A172 (cell line): ENCODE measurements at places on chromosomes 2 and 18. TPM values are rescaled to one million over a fixed set of nuclear protein-coding genes. Genes with fewer than 3 reads are reported as not detected.

GRCh38 chr18:8785261-8785660, 79.9 kb downstream of the MTCL1 start:
- DNase-seq: no peak

Gene ADRA2B
- not detected in 2 replicates for total RNA-seq

GRCh38 chr18:75762758-75763157, 335.3 kb upstream of the SMIM21 start:
- no peak for DNase-seq

DNA sequence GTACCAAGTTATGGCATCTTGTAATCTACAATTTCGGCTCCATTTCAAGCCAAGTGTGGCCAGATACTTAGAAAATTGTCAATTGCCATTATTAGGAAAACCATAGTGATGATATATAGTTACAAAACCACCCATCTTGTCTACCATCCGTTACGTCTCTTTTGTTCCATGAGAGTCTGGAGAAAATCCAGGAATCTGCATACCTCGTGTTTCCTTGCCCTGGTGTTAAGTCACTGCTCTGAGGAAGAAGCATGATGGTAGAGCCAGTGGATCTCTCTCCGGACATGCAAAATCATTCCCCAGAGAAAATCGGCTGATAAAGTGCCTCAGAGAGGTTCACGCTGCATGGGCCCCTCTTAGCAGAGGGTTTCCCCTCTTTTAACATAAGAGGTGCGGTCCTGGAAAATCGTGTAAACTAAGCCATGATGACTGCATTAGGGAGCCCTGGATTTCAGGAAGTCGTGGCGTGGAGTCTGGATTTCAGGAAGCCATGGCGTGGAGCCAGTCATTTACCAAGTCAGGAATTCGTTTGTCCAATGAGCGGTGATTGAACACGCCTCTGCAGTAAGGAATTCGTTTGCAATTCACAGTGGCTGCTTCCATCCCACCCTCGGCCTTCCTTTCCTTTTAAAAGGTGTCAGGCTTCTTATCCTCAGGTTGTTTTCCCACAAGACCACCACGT, 158.5 kb upstream of the TPO start:
- no peak for DNase-seq

Gene CCDC85A
- 13.1 and 14.0 TPM in 2 replicates for total RNA-seq

Gene IL36G
- not detected in 2 replicates for total RNA-seq

DNA sequence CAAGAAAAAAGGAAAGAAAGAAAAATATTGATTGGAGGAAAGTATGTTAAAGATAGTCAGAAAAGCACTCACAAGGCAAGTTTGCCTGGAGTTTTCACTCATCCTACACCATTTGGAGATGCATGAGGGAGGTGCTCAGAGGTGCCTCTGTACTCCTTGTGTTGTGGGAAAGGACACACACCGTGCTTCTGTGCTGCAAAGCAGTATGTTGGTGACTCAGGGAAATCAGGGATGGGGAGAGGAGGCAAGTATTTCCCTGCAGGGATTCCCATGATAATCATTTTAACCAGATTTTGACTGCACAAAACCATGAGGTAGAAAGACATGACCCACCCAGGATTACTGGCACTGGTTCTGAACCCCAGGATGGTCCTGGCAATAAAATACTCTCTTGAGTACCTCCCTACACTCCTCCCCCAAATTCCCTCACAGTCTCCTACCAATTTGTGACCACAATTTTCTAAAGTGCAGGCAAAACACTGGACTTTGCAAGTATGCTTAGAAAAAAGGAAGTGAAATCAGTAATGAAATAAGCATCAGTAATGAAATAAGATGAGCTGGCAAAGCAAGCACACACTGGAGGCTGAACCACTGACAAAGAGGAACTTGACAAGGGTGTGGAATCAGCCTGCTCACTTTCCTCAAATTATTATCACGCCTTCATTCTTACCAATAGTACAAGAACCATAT, 155.5 kb upstream of the ACVR2A start:
- no peak for DNase-seq

DNA sequence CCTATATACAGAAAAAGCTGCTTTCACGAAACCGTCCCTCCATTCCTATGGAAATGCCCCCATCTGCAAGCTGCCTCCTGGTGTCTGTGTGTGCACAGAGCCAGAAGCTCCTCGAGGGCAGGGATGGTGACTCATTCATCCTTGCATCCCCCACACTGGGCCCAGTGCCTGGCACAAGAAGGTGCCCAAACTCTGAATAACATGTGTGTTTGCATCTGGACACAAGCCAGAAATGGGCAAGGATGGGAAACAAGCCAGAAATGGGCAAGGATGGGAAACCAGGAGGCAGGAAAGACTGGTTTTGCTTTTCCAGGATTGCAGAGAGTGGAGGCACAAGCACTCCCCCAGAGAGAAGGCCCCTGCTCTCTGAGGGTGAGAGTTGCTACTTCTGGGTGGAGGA, 313.9 kb downstream of the CELF4 start:
- DNase-seq: no peak

DNA sequence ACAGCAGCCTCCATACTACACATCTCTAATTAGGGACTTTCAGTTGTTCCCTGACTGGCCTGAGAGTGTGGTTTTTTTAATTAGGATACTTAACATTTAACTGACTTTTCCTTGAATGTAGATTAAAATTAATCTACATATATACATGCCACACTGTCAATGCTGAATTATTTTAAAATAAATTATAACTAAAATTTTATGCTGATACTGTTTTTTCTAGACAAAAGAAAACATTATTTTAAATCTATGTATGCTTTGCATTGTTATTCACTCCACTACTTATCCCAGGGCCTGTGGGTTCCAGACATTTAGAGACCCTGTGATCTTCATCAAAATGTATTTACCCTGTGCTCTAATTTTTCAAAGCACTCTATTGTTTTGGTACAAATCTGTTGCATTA, 496.0 kb upstream of the MAP2 start:
- no peak for DNase-seq

Gene SNORC
- total RNA-seq: 0.17 and 0.86 TPM in 2 replicates

GRCh38 chr2:144514616-144515091, 5.3 kb downstream of the ZEB2 start:
- DNase-seq: no peak

DNA sequence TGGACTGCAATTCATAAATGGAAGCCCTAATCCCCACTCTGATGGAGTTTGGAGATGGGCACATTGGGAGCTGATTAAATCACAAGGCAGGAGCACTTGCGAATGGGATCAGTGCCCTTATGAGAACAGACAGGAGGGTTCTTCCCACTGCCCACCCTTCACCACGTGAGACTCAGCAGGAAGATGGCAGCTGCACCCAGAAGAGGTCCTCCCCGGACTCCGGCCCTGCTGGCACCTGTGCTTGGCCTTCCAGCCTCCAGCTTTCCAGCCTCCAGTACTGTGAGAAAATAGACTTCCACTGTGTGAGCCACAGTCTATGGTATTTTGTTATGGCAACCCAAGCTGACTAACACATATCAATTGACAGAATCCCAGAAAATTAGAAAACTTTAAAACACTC, 267.6 kb upstream of the SALL3 start:
- DNase-seq: no peak

DNA sequence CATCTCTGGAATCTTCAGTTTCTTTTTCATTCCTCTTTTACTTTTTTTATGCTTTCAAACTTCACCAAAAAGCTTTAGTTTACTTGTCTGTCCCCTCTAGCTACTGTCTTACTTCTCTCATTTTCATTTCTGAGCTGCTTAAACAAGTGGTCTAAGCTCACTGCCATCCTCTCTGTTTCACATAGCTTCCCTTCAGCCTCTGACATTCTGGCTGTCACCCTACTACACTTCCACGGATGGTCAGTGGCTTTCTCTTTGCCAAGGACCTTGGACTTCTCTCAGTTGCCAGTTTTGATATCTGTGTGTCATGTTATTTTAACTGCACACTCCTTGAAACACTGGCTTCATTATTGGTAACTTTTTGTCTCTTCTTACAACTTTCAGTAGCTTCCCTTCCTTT, 176.1 kb downstream of the IKZF2 start:
- DNase-seq: no peak

DNA sequence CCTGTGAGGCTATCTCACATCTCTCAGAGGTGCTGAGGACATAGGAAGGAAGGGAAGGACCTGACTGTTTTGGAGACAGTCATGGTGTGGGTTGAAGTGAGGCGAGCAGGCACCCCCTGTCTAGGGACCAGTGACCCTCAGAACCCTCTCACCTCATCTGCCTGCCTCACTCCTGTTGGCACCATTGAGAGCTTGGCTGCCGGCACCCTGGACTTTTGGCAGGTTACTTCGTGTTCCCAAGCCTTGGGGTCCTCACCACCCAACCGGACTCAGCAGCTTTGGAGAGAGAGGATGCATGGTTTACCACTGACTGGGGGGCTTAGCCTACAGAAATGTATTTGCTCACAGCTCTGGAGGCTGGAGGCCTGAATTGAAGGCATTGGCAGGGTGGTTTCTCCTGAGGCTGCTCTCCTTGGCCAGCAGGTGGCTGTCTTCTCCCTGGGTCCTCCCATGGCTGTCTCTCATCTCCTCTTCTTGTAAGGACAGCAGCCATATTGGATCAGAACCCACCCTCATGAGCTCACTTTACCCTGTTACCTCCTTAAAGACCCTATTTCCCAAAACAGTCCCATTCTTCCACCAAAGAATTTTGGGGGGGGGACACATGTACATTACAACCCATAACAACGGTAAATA, 142.0 kb downstream of the TSN start:
- peak; percentile 43 for DNase-seq

Gene TUBA4B
- total RNA-seq: not detected in 2 replicates

Gene ABCG8
- not detected in 2 replicates for total RNA-seq

DNA sequence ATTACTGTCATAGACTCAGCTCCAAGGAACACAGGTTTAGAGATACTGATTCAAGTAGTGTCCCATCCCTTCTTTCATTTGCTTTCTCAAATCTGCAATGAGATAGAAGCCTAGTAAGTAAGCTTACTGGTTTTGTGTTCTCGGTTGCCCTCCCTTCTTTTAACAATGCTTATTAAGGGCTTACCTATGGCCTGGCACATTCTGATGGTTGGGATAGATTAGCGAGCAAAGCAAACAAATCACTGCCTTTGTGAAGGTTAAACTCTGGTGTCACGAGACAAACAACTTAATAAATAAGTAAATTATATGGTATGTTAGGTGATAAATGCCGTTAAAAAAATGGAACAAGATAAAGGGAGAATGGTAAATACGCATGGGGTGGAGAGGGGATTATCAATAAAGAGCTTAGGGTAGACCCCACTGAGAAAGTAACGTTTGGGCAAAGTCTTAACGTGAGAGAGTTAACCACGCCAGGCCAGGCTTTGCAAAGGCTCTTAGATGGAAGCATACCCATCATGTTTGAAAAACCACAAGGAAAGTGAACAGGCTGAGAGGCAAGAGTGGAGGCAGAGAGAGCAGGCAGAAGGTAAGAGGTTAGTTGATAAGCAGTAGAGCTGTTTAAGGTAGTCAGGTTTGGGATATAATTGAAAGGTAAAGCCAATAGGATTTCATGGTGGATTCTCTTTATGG, 31.0 kb downstream of the EIF2AK3 start:
- DNase-seq: no peak

GRCh38 chr2:102141011-102141943, 1.3 kb upstream of the IL1R1 start:
- DNase-seq: no peak

DNA sequence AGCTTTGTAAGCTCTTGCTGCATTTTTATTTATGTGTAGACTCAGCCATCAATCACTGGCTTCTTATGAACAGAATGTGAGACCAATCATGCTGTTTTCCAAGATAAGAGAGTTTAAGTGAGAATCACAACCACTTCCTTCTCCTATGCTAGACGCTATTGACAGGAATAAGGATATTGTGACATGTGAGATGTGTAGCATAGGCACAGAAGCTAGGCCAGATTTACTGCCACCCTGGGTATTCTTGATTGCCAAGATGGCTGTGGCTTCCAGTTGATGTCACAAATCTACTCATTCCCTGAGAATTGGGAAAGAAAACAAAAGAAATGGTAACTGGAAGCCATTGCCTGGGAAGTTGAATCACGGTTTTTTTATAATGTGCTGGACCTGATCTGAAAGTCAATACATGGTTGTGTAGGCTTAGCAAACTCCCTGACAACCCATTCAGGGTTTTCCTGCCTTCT, 49.9 kb downstream of the RAB27B start:
- DNase-seq: no peak

Gene ARHGAP15
- not detected in 2 replicates for total RNA-seq
